Spleen (tissue), 13 donors: ENCODE measurements at places on chromosomes 16 and 17. TPM values are rescaled to one million over a fixed set of nuclear protein-coding genes. Genes with fewer than 3 reads are reported as not detected.

DNA sequence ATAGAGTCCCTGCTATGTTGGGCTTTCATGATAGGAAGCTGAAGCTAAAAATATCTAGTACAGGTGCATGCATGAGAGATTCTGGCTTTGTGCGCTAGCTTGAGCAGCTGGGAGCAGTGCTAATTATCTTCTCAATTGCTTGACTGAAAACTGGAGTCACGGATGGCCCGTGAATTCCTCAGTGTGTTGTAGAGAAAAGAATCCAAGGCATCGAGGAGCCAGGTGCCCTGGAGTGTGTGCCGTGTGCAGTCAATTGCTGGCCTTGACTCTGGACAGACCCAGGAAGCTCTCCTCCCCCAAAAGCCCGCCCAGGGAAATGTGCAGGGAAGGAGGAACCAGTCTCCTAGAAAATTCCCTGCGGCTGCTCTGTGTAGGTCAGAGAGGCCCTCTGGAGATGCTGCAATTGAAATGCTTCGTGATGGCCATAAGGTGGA lies 14.2 kb downstream of the LGALS3BP start:
- H3K27me3 ChIP-seq = no peaks in the 10 kb centered on the region
- no peaks in the 10 kb centered on the region for H3K4me1 ChIP-seq
- H3K4me3 ChIP-seq = no peak overlapping the region
- DNase-seq = no peak
- peaks cover 6% of the 10 kb centered on the region for H3K36me3 ChIP-seq
- H3K27ac ChIP-seq = no peak overlapping the region

DNA sequence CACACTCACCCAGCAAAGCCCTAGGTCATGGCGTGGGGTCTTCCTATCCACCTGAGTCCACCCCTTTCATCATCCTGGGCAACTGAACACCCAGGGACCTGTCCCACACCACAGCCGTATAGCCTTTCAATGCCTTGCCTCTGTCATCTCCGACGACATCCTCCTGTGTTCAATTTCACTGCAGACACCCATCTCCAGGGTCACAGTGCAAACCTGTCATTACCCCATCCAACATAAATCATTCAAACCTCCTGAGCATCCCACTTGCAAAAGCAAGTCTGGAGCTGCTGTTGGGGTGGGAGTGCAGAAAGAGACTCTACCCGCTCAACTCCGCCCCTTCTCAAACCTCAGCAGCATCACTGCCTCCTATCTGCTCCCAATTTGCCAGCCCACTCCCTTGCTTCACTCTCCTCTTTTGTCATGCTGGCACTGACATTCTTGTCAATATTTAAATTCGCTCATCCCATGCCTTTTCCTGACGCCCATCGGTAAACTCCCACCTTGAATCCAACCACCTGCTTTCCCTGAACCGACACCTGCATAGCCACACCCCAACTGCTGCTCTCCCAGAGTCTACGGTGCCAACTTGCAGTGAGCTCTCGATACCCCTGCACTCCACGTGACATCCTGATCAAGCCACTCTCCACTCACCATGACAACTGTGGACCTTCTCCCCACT lies 37.0 kb downstream of the MARF1 start:
- no peak overlapping the region for H3K27ac ChIP-seq
- H3K36me3 ChIP-seq = peaks cover 100% of the 10 kb centered on the region
- DNase-seq = no peak
- peaks cover 8% of the 10 kb centered on the region for H3K4me1 ChIP-seq
- H3K27me3 ChIP-seq = no peaks in the 10 kb centered on the region

- no peaks in the 10 kb centered on the region for H3K36me3 ChIP-seq
- no peak overlapping the region for H3K27ac ChIP-seq
- no peaks in the 10 kb centered on the region for H3K27me3 ChIP-seq
- no peak for DNase-seq
- no peaks in the 10 kb centered on the region for H3K4me1 ChIP-seq
These were observed 26.7 kb upstream of the PMP22 start for GRCh38 chr17:15291674-15292361.

GRCh38 chr16:70746040-70746707 lies 54.8 kb downstream of the VAC14 start:
- no peak overlapping the region for H3K4me3 ChIP-seq
- H3K36me3 ChIP-seq = peaks cover 77% of the 10 kb centered on the region
- peak overlapping the region; percentile 61 for H3K27ac ChIP-seq
- peaks cover 86% of the 10 kb centered on the region for H3K4me1 ChIP-seq
- no peak for DNase-seq

The TOX3 gene
- total RNA-seq = not detected

- H3K4me1 ChIP-seq = peaks cover 18% of the 10 kb centered on the region
- H3K36me3 ChIP-seq = no peaks in the 10 kb centered on the region
- no peak overlapping the region for H3K27ac ChIP-seq
These were observed 7.2 kb upstream of the GPRC5C start for GRCh38 chr17:74424657-74425056.

- DNase-seq = no peak
- H3K4me3 ChIP-seq = no peak overlapping the region
- no peaks in the 10 kb centered on the region for H3K27me3 ChIP-seq
- no peaks in the 10 kb centered on the region for H3K36me3 ChIP-seq
- peak overlapping the region; percentile 86 for H3K27ac ChIP-seq
- no peaks in the 10 kb centered on the region for H3K4me1 ChIP-seq
These were observed 32.8 kb upstream of the ABCC12 start for GRCh38 chr16:48188449-48189102.

GRCh38 chr17:82985973-82986372 lies 93.4 kb upstream of the METRNL start:
- H3K36me3 ChIP-seq = no peaks in the 10 kb centered on the region
- H3K4me1 ChIP-seq = peaks cover 17% of the 10 kb centered on the region
- no peaks in the 10 kb centered on the region for H3K27me3 ChIP-seq

DNA sequence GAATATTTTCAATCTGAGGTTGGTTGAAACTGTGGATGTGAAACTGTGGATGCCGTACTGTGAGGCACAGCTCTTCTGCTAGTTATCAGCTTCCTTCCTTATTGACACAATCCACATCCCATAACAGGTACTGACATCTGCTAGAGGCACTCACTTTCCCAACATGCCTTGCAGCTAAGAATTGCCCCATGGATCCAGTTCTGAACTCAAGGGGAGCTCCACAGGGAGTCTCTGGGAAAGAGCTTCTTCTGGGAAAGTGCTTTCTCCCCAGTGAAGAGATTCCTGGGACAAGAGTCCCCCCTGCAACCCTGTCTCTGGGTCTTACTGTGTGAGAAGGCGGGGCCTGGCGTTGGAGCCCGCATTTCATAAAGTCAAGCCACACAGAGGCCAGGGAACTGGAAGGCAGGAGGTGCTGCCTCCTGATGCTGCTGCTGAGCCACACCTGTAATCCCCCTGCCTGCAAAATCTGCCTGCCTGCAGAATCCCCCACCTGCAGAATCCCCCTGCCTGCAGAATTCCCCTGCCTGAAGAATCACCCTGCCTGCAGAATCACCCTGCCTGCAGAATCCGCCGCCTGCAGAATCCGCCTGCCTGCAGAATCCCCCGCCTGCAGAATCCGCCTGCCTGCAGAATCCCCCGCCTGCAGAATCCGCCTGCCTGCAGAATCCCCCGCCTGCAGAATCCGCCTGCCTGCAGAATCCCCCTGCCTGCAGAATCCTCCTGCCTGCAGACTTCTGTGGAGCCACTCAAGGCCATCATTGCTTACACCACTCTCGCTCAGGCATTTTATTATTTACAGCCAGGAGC lies 305.4 kb downstream of the FOXL1 start:
- H3K4me3 ChIP-seq = no peak overlapping the region
- H3K27me3 ChIP-seq = peaks cover 52% of the 10 kb centered on the region
- DNase-seq = peak; percentile 16
- no peaks in the 10 kb centered on the region for H3K4me1 ChIP-seq
- no peak overlapping the region for H3K27ac ChIP-seq

The KREMEN2 gene
- total RNA-seq = not detected

DNA sequence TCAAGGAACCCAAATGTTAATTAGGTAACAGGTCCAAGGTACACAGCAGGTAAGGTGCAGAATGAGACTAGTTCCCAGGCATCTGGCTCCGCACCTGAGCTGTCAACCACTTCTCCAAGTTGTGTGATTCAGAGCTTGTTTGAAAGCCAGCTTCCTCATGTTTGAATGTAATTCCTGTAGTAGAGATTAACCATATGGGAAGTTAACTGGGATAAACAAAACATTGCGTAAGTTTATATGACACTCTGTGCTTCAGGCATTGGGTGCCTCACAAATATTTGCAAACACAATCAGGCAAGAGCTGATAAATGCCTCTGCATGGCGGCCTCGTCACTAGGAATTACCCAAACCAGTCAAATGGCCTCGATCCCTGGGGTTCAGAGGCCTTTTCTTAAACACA lies 27.9 kb upstream of the CPHXL start:
- H3K36me3 ChIP-seq = no peaks in the 10 kb centered on the region
- no peaks in the 10 kb centered on the region for H3K4me1 ChIP-seq
- H3K4me3 ChIP-seq = no peak overlapping the region
- H3K27ac ChIP-seq = no peak overlapping the region
- no peaks in the 10 kb centered on the region for H3K27me3 ChIP-seq

DNA sequence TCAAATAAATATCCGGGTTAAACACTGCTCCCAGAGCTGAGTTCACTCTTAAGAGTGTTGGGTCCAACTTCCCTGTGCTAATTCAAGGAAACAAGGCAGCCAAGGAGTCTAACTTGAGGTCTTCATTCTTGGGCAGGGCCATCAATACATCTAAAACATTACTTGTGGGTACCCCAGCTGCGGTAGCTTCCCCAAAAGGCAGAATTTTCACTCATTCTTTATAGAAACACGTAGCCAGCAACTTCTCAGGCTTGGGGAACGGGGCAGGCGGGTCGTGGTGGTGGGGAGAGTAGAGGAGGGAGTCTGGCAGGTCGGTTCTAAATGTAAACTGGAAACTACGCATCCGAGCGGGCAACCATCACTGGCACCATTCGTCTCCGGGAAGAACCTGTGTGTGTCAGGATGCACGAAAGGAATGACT lies 666 bp upstream of the METTL9 start:
- peak overlapping the region; percentile 91 for H3K4me3 ChIP-seq
- no peaks in the 10 kb centered on the region for H3K27me3 ChIP-seq
- peaks cover 46% of the 10 kb centered on the region for H3K4me1 ChIP-seq
- H3K27ac ChIP-seq = peak overlapping the region; percentile 95

The SCPEP1 gene
- total RNA-seq = 103 TPM

DNA sequence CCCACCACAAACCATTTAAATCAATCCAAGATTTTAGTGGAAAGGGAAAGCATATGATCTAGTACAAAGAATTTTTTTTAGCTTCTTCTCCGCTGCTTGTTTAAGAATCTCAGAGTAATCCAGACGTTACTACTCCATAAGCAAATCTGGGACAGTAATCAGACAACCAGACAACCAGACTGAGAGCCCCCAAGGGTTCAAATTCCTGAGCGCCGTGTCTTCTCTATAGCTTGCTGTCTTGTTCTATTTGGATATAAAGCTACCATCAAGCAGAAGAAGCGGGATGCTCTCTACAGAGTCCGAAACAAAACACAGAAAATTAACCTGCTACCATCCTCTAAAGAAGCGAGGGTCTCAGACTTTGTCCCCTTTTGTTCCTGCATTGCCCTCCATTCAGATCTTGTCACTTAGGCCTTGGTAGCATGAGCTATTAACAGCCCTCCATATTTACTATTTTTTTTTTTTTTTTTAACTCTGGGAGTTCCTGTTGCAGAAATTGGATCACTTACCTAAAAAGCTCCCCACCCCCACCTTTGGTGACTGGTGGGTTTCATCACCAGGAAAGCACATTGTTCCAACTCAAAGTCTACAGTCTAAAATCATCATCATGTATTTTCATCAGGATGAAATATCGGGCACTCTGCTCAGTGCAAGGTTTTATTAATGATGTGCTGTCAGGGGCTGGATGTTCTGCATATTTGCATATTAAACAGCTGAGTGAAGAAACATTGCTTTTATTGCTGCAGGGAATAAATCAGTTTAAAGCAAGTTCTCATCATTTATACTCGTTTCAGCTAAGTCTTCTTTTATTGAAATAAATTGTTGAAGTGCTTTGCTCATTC lies 576.7 kb downstream of the WWOX start:
- no peak for DNase-seq
- H3K4me1 ChIP-seq = peaks cover 10% of the 10 kb centered on the region
- H3K36me3 ChIP-seq = no peaks in the 10 kb centered on the region
- H3K27me3 ChIP-seq = no peaks in the 10 kb centered on the region

GRCh38 chr16:12600116-12600515 lies 203.6 kb downstream of the CPPED1 start:
- no peaks in the 10 kb centered on the region for H3K4me1 ChIP-seq
- no peak for DNase-seq
- no peak overlapping the region for H3K27ac ChIP-seq
- no peaks in the 10 kb centered on the region for H3K27me3 ChIP-seq
- H3K4me3 ChIP-seq = no peak overlapping the region

The LGALS9B gene
- total RNA-seq = 0.97 TPM

DNA sequence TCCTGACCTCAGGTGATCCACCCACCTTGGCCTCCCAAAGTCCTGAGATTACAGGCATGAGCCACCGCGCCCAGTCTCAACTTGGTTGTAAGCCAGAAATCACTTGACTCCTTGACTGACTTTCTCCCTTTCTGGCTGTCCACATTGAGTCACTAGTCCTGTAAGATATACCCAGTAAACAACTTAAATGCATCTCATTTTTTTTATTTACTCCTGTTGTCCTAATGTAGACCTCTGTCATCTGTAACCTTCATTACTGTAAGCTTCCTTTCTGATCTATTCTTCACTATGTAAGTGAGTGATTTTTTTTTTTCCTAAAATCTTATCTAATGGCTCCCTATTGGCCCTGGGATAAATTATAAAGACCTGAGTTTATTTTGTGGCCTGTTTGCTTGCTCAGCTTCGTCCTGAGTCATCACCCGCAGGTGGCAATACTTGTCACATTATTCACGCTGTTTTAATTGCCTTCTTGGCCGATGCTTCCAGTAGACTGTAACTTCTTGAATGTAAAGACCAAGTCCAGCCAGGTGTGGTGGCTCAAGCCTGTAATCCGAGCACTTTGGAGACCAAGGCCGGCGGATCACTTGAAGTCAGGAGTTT lies 41.0 kb downstream of the PAFAH1B1 start:
- H3K4me3 ChIP-seq = no peak overlapping the region
- no peaks in the 10 kb centered on the region for H3K27me3 ChIP-seq
- H3K4me1 ChIP-seq = peaks cover 63% of the 10 kb centered on the region

The GRIN2A gene
- not detected for total RNA-seq

The C16orf90 gene
- total RNA-seq = not detected

GRCh38 chr16:11556945-11557720 lies 29.6 kb downstream of the LITAF start:
- no peaks in the 10 kb centered on the region for H3K27me3 ChIP-seq
- peaks cover 6% of the 10 kb centered on the region for H3K36me3 ChIP-seq
- DNase-seq = peak; percentile 51
- no peak overlapping the region for H3K4me3 ChIP-seq

The KRT15 gene
- total RNA-seq = not detected

DNA sequence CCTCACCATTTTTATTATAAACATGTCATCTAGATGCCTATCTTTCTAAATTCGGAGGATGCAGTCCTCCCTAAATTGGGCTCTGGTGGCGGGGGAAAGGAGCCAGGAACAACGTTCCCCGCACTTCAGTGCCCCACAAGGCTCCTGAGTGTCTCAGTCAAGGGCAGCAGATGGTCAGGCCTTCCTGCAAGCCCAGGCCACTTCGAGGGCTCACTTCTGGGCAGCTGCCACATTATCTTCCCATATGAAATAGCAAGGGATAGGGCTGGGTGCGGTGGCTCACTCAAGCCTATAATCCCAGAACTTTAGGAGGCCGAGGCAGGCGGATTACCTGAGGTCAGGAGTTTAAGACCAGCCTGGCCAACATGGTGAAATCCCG lies 32.3 kb downstream of the FBXO31 start:
- H3K4me1 ChIP-seq = no peaks in the 10 kb centered on the region
- no peaks in the 10 kb centered on the region for H3K27me3 ChIP-seq
- no peak overlapping the region for H3K27ac ChIP-seq
- DNase-seq = no peak
- H3K36me3 ChIP-seq = no peaks in the 10 kb centered on the region
- no peak overlapping the region for H3K4me3 ChIP-seq

- peaks cover 13% of the 10 kb centered on the region for H3K4me1 ChIP-seq
- H3K36me3 ChIP-seq = no peaks in the 10 kb centered on the region
- DNase-seq = no peak
- H3K27me3 ChIP-seq = no peaks in the 10 kb centered on the region
These were observed 87.8 kb downstream of the MARCHF10 start for GRCh38 chr17:62720126-62720850.
